ENCODE measurements at places on chromosomes 11 and 22. TPM values are rescaled to one million over a fixed set of nuclear protein-coding genes. Genes with fewer than 3 reads are reported as not detected.

DNA sequence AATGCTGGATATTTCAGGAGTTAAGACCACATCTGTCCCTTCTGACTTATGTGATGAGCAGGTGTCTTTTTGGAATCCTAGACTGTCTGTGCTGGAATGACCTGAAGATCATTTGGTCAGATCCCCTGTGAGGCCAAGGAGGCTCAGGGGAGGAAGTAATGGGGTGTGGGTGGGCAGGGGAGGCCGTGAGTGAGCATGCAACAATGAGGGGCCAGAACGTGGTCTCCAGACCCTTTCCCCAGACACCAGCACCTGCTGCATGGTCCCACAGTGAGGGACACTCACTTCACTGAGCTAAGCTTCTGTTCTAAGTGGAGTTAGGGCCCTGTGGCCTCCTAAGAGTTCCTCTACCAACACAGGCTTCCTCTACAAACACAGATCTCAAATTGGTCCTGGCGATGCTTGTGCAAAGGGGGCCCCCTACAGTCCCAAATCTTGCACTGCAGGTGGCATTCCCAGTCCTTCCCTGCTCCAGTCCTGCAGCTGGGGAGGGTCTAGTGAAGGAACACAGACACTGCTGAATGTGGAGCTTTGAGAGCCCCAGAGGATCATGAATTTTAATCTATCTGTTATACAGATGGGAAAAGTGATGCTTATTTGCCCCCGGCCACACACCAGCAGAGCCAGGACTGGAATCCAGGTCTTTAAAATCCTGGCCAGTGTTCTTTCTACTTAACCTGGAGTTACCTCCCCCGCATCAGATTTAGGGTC lies 7.4 kb downstream of the USP2 start:
- DNase-seq: no peak

DNA sequence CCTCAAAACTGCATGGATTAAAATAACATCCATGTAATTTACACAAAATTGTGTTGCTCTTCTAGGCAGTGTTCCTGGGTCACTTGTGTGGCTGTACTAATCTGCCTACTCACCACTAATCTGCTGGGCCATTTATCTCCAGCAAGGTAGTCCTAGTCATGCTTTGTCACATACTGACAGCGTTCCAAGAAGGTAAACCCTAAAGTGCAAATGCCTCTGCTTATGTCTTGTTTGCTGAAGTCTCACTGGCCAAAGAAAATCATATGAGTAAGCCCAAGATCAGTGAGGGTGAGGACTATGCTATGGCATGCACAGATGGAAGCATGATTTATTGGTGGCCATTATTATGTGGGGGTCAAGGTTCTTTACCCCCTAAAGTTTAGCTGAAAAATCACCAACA lies 630.2 kb upstream of the LUZP2 start:
- no peak for DNase-seq

- no peak for DNase-seq
Observed at GRCh38 chr22:22410121-22410520, 98.4 kb downstream of the ZNF280B start.

DNA sequence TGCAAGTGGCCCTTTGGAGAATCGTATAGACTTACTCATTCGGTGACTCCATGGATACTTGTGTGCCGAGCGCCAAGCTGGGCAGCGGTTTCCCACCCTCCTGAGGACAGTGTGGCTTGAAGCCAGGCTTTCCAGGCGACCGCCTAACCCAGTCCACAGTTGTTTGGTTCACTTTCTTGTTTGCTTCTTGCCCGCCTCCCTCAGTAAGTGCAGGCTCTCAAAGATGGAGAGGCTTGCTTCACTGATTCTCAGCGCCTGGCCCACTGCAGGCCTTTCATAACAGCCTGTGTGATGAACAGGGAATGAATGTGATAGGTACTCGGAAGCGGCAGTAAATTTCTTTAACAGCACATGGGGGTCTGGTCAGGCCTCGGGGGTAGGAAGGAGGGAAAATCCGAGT lies 11.2 kb upstream of the MDK start:
- no peak for DNase-seq

- DNase-seq: no peak
Observed at GRCh38 chr22:22210889-22211833, 33.4 kb upstream of the VPREB1 start.

GRCh38 chr22:37898441-37899181 lies 7.5 kb upstream of the MICALL1 start:
- no peak for DNase-seq

Gene NRIP3
- 14.5 TPM for total RNA-seq

Measured in epithelial cell of proximal tubule (primary cell).